Stimulated activated CD4-positive, alpha-beta T cell treated with anti-CD3 and anti-CD28 coated beads, Interleukin-2, amount 100 ng/mL, for 48 hours (primary cell): ENCODE measurements at places on chromosomes 12 and 14.

DNA sequence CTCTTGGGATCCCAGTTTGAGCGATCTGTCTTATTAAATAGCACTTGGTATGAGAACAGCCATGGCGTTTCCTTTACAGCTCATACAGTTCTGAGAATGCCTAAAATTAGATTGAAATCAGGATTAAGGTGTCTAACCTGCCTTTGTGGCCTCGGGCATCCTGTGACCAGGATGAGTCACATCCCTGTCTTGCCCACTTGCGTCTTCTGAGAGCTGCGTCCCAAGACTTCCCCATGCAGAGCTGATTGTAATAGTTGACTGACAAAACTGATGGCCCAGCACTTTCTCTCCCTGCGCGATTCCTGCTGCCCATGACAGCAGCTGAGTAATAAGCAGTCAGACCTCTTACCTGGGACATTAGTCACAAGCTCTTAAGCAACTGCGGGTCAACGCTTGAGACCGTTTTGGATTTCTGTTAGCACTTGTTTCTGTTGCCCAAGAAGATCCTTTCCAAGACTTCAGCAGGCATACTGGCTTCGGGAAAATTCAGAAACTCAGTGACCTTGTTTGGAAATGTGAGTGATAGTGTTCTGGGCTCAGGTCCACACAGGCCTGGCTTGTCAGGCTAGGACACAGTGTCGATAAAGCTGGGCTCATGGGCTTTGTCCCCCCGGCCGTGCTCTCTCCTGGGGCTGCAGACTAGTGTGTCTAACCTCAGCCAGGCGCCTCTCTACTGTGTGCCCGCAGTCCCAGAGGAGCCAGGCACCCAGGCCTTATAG lies 169.9 kb upstream of the HIF1A start:
- DNase-seq: peak; percentile 57

- no peak for DNase-seq
Observed at GRCh38 chr14:62501021-62501750, 544.1 kb downstream of the KCNH5 start.

GRCh38 chr12:64311877-64312276 lies 78.7 kb downstream of the C12orf56 start:
- DNase-seq: no peak

GRCh38 chr12:6964605-6965025 lies 5.8 kb downstream of the PHB2 start:
- no peak for DNase-seq

DNA sequence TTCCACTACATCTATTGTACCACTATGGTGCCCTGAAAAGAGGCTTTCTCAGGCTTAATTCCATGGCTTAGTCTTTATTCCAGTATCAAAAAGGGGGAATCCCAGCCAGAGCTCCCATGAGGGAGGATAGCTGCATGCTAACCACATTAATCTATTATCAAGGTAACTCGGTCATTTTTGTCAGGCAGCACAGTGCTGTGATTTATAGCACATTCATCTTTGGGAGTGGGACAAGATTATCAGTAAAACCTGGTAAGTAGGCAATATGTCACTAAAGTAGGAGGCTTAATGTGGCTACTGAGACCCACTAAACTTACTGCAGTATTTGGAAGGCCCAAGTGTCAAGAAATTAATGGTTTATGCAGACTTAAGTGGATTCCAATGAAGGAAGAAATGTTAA lies 58.9 kb downstream of the DAD1 start:
- no peak for DNase-seq

DNA sequence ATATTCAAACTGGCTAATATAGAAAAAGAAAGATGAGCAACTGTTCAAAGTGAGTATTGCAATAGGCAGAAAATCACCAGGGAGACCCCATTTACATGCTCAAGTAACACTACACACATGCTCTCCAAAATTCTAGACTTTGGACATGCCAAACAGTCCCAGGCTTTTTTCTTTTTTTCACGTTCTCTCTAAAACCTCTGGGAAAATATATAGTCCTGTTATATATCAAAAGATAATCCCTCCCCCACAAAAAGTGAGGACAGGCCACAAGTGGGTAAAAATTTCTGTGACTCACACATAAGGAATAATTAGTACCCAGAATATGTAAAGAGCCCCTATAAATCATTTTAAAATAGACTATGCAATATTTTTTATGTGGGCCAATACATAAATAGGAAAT lies 55.2 kb downstream of the EFCAB11 start:
- no peak for DNase-seq

DNA sequence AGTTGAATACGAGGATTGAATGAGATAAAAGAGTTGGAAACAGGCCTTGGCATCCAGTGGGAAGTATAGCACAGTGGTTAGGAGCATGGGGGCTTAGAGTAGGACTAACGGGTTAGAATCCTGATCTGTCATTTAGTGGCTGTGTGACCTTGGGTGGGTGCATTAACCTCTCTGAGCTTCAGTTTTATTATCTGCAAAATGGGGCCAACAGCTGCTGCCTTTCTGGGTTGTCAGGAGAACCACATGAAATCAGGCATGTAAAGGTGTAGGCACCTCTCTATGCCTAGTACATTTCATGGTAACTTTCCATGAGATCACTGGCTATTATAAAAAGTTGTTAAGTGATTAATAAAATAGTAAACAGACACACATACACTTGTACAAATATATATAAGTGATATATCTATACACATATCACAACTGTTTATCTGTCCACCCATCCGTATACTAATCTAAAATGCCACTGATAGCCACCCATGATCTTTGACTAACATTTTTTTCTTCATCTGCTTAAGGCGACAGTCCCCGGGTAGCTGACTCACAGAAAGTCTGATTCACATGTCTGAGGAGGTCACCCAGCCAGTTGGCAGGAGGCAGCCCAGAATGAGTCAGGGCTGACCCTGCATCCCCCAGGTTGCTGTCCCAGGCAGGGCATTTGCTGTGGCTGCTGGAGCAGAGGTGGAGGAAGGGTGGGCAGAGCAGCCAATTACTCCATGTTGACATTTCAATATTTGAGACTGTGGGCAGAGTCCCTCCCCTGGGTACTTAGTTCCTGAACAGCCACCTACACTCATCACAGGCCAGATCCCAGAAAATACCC lies 125.6 kb upstream of the NOS1 start:
- DNase-seq: no peak

- no peak for DNase-seq
Observed at GRCh38 chr14:92325835-92326234, 2.9 kb downstream of the SLC24A4 start.
